Endothelial cell (in vitro differentiated cells): ENCODE measurements at places on chromosomes 13 and 19.

- no peak for DNase-seq
Observed at GRCh38 chr13:68697551-68697950, 1410.1 kb upstream of the ATXN8OS start.

DNA sequence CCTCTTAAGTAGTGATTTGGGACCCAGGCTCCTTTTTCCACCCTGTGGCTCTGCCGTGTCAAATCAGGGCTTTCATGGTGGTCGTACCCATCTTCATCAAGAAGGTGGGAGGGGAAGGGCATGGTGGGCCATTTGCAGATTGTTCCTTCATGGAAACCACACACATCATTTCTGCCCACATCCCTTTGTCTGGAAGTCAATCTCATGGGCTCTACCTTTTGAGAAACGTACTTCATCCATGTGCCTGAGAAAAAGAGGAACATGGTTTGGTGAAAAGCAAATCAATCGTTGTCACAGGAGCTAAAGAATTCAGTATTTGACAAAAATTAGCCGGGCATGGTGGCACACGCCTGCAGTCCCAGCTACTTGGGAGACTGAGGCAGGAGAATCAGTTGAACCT is 233.4 kb downstream of the FOXO1 start:
- DNase-seq = no peak

DNA sequence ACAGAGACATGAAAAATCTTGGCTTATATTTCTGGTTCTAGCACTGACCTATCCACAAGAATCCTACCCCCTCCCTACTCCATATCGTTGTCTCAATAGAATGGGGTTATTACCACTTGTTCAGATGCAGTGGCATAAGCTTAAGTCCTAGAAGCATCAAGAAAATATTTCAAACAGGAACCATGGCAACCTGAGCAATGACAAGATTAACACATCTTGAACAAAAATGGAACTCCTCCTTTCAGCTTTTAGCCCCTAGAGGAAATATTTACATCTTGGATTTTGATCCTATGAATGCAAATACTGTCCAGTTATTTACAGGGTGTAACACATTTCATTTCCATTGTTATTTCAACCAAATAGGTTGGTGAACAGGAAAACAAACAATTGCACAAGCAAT is 46.1 kb upstream of the TSC22D1 start:
- no peak for DNase-seq

DNA sequence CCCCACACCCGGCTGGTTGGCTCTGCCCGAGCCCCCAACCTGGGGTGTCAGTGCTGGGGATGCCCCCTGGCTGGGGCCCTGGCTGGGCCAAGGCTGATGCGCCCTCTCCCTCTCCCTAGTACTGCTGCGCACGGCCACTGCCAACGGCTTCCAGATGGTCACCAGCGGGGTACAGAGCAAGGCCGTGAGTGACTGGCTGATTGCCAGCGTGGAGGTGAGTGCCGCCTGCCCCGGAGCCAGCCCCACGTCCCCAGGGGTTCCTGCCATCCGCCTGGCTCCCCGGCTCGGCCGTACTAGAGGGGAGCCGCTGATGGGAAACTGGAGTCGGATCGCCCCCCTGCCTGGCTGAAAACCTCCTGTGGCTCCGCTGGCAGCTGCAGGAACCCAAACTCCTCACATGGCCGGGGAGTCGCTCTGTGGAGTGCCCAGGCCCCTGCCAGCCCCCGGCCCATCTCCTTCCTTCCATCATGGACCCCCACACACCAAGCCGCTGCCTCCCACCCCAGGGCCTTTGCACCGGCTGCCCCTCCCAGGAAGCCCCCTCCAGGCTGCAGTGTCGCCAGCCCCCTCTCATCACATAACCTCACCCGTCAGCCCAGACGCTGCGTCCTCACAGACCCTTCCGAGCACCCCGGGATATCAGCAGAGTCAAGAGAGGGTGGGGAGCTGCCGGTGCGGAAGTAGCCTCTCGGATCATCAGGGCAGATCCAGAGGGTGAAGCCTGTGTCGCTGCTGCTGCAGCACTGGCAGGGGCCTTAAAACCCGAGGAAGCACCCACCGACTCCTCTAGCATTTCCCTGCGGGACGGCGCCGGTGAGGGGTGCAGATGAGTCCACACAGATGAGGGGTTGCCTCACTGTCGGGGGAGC is 10.6 kb downstream of the NCLN start:
- no peak for DNase-seq

DNA sequence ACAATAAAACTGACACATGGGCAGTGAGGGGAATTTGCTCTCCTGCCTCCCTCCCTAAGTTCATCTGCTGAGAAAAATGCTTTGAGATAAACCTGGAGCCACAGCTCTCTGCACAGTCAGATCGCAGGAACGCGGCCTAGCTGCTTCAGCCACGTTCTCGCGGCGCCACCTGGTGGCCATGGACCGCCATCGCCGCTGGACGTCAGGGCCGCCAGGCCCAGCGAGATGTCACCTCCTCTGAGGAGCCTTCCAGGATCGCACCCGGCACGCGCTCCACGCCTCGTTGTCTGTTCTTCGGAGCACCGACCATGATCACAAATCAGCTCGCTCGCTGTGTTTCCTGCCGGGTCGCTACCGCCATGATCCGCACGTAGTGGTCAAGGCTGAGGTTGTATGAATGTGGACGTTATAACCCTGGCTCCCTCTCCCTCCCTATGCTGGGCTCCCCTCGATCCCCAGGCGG is 20.6 kb upstream of the USP29 start:
- peak; percentile 26 for DNase-seq

GRCh38 chr13:34546344-34547250 is 395.5 kb upstream of the NBEA start:
- no peak for DNase-seq

GRCh38 chr13:50238922-50239321 is 223.7 kb downstream of the KCNRG start:
- DNase-seq = no peak

- no peak for DNase-seq
Observed at GRCh38 chr13:21344662-21345176, 114.4 kb downstream of the ZDHHC20 start.

GRCh38 chr13:29472332-29472961 is 123.0 kb downstream of the SLC7A1 start:
- DNase-seq = peak; percentile 78

- no peak for DNase-seq
Observed at GRCh38 chr13:33789739-33790138, 28.2 kb upstream of the RFC3 start.

- no peak for DNase-seq
Observed at GRCh38 chr13:113875837-113876281, 12.0 kb upstream of the GAS6 start.

DNA sequence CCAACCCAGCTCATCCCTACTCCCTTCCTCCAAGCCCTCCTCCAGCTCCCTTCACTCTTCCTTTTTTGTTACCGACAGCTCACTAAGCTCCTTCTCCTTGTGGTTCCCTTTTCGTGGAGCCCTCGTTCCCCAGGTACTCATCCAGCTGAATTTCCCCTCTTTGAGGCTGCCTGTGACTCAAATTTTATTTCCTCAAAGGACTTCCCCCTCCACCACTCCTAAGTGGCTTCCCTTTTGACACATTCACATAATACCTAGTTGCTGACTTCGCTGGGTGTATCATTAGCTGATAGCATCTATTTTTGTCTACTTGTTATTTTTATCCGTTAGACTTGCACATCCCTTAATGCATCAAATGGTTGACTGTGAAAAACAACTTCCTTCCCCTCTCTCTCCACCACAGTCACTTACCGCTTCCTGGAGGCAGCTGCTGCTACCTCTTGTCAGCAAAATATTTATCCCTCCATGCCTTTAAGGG is 14.5 kb downstream of the FFAR2 start:
- DNase-seq = no peak

- DNase-seq = no peak
Observed at GRCh38 chr13:114259374-114259773, 22.0 kb upstream of the UPF3A start.

DNA sequence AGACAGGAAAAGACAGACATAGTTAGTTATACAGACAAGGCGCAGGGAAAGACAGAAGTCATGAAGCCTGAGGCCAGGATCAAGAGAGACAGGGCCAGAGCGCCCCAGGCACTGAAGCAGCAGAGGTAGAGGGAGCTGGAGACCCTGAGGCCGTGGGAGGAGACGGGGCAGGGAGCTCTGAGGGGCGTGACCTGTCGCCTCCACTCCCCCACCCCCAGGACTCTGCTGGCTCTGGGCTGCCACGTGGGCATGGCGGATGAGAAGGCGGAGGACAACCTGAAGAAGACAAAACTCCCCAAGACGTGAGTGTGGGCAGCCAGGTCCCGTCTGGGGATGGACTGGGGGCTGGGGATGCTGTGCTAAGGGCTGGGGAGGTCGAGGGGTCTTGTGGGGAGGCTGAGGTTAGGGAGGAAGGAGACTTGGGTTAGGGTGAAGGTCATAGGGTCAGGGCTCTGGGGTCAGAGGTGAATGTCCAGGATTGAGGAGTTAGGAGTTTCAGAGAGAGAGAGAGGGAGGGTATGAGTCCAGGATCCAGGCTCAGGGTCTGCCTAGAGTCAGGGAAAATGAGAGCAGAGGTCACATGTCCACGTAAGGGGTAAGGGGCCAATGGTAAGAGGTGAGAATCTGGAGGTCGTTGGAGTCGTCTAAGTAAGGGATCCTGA is 31.1 kb downstream of the RYR1 start:
- DNase-seq = no peak

DNA sequence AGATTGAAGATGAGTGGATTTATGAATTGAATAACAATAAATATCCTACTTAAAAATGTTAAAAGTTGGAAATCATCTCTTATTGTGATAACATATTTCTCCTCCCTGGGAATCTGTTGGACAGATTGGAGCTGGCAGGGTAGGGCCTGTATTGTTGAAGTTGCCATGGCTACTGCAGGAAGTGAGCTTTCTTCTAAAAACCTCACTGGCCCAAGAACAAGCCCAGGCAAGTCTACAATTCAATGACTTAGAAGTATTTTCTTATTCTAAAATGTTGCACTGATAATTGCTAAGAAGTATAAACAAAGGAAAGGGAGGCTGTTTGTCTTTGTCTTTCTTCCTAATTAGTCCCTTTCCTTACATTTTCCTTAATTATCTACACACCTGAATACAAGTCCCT is 112.1 kb downstream of the DLEU7 start:
- no peak for DNase-seq

- DNase-seq = no peak
Observed at GRCh38 chr19:50835103-50835784, 1.9 kb upstream of the KLK15 start.
